Stimulated activated CD4-positive, alpha-beta T cell treated with anti-CD3 and anti-CD28 coated beads, Interleukin-12 subunit alpha, Interleukin-12 subunit beta, amount 100 ng/mL, for 24 hours (primary cell): ENCODE measurements at places on chromosomes 6 and 20.

DNA sequence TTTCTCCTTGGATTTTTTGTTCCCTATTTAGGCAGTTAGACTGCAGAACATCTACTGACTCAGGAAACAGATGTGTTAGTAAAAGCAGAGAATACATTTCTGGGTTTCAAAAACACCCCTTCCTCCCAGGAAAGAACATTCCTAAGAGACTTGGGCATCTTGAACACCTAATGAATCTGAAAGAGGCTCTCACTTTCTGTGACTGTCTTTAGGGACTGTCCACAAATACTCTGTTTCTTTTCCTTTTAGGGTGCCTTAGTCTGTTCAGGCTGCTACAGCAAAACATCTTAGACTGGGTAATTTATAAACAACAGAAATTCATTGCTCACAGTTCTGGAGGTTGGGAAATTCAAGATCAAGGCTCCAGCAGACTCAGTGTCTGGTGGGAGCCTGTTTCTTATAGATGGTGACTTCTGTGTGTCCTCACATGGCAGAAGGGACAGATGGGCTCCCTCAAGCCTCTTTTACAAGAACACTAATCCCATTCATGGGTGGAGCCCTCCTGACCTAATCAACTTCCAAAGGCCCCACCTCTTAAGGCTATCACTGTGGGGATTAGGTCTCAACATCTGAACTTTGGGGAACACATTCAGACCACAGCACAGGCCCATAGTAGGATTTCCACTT, 19.4 kb upstream of the CCN5 start:
- no peak for DNase-seq

- DNase-seq = no peak
Measured at GRCh38 chr20:25453035-25453810, 45.8 kb downstream of the GINS1 start.

DNA sequence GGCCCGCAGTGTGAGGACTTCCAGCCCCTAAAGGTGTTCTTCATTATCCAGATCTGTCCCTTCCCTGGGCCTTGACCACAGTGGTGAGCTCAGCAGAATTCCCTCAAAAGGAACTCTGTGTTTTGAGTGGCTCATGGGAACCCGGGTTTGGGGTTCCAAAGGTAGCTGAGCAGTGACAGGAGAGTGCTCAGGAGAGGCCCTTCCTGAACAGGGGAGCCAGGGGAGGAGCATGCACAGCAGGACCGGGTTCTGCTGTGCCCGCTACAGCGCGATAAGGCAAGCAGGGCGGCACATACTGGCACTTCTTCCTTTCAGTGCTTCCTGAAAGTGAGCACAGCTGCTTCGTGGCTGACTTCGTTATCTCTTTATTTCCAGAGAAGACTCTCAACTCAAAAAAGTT, 88.3 kb downstream of the SSR1 start:
- DNase-seq = no peak

- DNase-seq = no peak
Measured at GRCh38 chr6:139164001-139164400, 29.1 kb downstream of the HECA start.

DNA sequence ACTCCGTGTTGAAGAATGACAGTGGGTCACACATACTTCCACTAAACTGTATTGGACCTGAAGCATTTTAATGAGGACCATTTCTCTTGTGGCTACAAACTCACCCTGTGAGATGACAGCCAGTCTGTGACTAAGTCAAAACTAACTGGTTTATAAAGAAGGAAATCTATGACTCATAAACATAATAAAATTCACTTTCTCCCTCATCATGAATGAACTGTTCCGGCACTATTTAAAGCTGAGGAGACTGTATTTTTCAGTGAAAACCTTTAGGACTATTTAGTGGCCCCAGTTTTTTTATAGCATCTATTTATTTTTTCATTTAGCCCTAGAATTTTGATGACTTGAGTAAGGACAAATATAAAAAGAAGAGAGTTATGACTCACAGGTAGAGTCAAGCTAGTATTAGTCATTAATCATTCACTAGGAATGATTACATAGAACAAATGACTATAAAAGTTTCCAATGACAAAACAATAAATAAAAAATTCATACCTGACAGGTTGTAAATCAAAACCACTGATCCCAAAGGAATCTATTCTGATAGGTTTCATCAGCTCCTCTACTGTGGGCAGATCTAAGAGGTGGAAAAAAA, 34.2 kb downstream of the CEP162 start:
- DNase-seq = no peak

- DNase-seq = no peak
Measured at GRCh38 chr20:884983-885952, 30.9 kb downstream of the ANGPT4 start.

GRCh38 chr20:37533154-37533715, 5.6 kb upstream of the BLCAP start:
- DNase-seq = no peak

DNA sequence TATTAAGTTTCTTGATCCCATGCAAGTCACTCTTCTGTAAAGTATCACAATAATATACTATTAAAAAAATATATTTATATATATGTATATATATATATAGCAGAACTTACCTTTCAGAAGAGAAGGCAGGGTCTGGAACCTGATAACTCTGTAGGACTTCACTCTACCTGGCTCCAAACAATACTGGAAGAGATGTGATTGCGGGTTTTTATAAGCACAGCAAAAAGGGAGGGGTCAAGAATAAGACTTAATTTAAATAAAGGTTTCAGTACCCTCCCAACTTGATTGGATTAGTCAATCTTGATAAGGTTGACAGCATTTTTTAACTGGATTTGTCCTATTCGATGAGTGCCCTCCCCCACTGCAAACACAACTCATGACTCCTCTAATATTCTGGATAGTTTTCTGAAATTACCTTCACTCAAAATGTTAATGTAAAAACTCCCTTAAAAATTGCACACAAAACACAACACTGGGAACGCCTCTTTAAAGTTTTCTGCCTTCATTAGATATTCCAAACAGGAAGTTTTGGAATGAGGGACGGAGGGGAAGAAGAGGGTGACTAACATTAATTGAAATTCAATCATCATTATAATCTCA, 4.0 kb upstream of the ZNF217 start:
- DNase-seq = no peak

DNA sequence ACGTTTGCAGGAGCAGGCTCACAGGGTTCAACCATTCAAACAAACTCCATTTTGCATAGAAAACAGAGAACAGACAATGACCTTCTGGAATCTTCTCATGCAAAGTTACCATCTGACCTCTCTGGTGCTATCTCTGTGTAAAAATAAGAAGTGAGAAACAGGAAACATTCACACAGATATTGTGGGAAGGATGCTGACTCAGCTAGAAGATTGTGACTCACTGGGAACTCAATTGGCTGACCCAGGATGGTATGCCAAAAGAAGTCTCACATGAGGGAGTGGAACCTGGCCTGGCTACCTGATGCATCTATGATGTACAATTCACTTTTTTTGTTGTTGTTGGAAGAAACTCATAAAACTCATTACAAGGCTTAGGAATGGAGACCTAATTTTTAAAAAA, 61.1 kb upstream of the TBX18 start:
- DNase-seq = no peak

DNA sequence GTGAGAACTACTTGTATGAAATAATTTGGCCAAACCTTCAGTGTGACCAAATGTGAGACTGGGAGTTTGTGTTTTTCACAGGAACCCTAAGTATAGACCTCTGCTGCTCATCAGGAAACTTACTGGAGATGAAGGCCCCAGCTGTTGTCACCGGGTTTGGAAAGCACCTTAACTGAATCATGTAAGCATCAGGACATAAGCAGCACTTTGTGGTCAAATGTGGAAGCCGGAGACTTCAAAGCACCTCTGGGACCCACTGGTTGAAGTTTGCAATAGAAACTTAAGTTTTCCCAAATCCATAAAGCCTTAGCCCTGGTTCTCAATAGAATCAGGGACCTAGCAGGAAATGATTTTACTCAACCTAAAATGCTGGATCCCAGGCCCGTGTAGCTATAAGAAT, 14.3 kb downstream of the TTPAL start:
- DNase-seq = no peak

DNA sequence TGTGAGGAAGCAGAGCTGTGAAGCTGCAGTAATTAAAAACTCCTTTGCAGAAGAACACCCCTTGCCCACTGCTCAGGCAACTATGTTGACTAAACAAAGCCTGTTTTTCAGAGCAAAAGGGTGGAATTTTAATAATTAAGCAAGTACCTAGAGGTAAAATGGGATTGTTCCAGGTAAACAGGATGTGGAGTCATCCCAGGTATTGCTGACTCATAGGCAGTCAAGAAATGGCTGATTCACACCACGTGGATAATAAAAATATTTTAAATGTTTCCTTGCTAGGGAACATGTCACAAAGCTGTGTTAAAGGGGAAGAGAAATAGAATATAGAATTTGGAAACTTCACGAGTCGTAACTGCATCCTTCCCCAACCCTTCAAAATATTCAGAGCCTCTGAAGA, 491.8 kb downstream of the BTBD3 start:
- DNase-seq = no peak

DNA sequence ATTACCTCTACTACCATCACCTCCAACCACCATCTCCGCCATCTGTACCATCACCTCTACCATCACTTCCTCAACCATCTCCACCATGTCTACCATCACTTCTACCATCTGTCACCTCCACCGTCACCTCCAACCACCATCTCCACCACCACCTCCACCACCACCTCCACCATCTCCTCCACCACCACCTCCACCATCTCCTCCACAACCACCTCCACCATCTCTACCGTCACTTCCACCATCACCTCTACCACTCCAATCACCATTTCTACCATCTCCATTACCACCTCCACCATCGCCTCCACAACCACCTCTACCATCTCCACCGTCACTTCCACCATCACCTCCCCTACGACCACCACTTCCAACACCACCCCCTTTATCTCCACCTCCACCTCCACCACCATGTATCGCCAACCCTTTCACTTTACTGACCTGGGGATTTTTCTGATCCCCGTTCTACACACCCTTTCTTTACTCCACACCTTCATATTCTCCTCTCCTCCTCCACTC, 2.3 kb downstream of the IPCEF1 start:
- DNase-seq = no peak

GRCh38 chr6:107235511-107235910, 120.2 kb upstream of the BEND3 start:
- DNase-seq = no peak

GRCh38 chr6:5759571-5759970, 247.2 kb downstream of the NRN1 start:
- no peak for DNase-seq

DNA sequence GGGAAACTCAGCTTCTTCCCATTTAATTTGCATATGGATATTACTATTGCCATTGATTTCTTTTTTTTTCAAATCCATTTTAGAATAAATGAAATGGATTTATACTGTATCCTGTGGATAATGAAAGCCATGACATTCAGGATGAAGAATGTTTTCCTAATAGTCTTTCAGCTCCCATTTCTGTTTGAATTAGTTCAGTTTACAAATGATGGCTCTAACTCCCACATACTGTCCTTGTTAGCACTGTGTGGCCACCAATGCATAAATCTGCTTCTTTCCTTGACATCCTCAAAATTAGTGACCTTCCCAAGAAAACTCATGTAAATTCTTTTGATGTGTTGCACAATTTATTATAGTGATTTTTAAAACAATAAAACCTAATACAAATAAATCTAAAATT, 693.2 kb upstream of the GJE1 start:
- DNase-seq = no peak

DNA sequence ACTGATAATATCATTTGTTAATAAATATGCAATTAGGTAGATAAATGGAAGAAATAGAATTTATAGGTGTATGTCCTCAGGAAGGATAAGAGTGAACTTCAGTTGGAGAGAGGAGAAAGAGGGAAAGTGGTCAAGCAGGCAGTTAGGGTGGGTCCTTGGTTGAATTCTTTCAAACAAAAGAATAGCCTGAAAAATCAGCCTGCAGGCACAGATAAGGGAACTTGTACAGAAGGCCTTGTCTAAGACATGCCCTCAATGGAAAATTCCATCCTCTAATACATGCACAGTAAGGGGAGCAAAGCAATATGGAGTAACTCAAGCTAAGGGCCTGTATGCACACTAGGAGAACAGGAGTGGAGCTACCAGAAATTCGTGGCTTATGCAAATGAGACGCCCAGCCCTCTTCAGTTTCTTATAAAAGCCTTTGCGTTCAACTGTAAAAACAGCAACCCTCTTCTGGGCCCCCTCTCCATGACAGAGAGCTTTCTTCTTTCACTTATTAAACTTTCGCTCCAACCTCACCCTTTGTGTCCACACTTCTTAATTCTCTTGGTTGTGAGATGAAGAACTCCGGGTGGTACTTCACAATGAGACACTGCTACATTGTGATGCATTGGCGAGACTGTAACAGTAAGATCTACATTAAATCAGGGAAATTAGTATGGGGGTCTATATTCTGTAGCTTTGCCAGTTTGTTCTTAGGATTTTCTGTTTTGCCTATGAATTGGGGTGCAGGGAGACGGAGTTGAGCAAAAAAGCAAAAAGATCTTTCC, 147.0 kb downstream of the HS3ST5 start:
- DNase-seq = no peak

GRCh38 chr6:152435816-152436215, 201.3 kb downstream of the SYNE1 start:
- DNase-seq = no peak

GRCh38 chr20:50876063-50876685, 55.1 kb downstream of the ADNP start:
- no peak for DNase-seq

- no peak for DNase-seq
Measured at GRCh38 chr6:54094786-54095185, 16.5 kb upstream of the MLIP start.

- no peak for DNase-seq
Measured at GRCh38 chr20:39083761-39084160, 121.6 kb downstream of the DHX35 start.

DNA sequence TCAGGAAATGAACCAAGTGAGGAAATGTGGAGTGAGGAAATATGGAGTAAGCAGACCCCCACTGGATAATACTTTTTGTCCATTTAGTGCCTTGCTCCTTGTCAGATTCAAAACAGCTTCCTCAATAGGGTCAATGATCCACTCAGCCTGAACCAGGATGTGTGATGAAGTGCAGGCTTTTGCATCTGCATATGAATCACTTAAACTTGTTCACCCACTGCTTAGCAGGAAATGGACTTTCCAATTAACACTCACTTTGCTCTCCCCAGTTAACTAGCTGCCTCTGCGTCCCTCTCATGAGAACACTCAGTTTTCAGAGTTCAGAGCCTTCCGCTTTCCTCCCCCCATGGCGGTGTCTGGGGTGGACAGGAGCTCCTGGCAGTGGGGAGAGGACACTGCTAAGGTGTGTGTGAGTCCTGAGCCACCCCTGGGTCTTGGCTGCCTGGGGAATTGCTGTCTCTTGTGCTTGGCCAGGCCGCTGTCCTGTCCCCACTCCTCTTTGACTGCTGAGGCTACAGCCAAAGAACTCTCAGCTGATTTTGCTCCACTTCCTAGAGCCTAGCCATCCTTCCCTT, 621.8 kb downstream of the CDH26 start:
- DNase-seq = no peak

GRCh38 chr6:109339906-109340678, 42.2 kb downstream of the CD164 start:
- DNase-seq = no peak

GRCh38 chr6:6969761-6970223, 138.0 kb upstream of the RREB1 start:
- no peak for DNase-seq

GRCh38 chr6:149513915-149514314, 29.1 kb upstream of the ZC3H12D start:
- no peak for DNase-seq
